Cortex of kidney (tissue), 1 donor: ENCODE measurements at places on chromosomes 7 and 10.

DNA sequence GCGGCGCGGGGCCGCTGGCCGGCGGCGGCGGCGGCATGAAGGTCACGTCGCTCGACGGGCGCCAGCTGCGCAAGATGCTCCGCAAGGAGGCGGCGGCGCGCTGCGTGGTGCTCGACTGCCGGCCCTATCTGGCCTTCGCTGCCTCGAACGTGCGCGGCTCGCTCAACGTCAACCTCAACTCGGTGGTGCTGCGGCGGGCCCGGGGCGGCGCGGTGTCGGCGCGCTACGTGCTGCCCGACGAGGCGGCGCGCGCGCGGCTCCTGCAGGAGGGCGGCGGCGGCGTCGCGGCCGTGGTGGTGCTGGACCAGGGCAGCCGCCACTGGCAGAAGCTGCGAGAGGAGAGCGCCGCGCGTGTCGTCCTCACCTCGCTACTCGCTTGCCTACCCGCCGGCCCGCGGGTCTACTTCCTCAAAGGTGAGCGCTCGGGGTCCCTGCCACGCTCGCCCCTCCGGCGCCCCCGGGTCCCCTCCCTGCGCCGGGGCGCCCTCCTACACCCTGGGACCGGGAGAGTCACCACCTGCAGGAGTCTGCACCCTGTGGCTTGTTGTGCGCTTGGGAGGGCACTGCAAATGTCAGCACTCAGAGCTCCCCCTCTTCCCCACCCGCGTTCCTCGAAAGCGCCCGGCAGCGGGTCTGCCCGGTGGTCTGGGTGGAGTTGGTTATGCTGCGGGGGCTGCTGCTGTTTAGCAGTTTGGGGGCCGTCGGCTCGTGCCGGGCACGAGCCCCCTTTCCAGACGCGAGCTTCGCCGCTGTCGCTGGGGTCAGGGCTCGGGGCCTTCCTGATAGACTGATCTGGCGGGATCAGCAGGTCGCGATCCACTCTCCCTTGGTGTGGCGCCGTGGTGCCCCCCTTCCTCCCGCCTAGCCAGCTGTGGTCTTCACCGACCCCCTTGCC is 627 bp downstream of the DUSP5 start:
- no peak for DNase-seq

- no peak for DNase-seq
These were observed 189.5 kb downstream of the ANK3 start for GRCh38 chr10:60200012-60200681.

DNA sequence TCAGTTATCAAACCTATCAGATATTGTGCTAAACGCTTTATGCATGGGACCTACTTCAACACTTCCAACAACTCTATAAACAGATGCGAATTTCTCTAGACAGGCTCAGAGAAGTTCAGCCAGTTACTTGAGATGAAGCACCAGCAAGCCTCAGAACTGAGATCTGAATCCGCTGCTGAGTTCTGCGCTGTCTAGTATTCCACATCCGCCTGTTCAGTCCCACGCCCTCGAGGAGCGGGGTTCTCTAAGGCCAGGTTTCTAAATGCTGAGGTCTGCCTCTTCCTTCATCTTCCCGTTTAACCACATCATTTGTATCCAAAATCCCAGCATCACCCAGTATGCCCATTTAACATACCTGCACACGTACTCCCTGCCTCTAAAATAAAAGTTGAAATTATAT is 297.8 kb upstream of the ZNF32 start:
- DNase-seq, result no peak

DNA sequence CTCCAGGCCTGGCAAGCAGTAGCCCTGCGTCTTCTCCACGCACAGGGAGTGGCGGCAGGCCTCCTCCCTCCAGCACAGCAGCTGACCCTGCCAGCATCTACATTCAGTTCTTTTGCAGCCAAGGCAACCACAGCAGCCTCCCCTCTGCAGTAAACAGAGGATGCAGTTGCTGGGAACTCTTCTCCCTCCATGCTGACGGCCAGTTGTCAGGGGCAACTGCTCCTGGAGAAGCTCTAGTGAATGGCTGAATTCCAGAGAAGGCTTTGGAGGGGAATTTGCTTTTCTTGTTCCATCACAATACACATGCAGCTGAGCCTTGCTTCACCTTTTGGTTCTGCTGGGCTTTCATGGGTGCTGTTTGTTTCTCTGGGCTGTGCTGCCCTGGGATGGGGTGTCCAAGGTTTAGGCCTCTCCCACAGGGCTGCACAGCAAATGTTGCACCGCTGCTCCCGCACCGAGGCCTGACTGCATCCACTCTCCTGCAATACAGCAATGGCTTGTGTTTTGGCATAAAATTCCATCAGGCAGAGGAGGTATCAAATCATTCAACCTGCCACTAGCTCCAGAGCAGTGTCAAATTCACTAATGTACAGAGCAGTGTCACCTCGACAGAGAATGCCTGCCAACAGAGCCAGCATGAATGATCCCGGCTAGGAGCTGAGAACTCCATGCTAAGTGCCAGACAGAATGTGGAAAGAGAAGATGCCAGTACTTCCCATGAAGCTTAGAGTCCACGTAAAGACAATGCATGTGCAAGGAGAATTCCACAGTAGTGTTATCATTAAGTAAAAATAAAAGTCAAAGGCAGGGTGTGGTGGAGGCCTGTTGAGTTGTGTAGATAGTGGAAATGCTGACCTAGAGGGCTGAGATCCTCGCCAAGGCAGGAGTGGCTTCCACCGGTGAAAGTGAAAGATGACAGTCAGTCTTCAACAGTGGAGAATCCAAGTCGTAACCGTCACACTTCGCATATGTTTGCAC is 399.6 kb downstream of the DPP6 start:
- no peak for DNase-seq

DNA sequence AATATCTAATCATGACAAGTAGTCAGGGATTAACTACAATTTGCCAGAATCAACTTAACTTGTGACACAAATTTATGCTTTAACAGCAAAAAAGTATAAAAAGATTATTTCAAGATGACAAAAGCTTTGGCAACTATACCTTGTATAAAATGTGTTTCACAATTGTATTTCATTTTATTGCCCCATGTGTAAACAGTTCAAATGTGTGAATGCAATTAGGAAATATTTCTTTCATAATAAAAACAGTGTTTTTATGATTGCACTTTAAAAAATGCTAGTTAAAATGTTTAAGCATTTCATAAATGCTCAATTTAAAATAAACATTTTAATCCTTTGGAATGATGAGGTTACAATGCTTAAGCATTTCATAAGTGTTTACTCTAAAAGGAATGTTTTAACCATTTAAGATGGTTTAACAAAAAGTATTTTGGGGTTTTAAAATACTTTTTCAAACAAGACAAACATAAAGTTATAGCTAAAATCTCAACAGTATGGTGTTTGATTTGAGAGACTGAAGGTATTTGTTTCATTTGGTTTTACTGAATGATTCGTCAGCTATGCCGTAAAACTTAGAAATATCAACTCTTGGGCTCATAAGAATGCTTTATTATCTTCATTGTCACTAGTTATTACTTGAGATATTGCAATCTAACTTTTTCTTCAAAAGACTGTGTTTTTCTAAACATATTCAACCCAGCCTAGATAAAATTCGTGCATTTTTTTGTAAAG is 50.1 kb downstream of the SFTPD start:
- no peak for DNase-seq

DNA sequence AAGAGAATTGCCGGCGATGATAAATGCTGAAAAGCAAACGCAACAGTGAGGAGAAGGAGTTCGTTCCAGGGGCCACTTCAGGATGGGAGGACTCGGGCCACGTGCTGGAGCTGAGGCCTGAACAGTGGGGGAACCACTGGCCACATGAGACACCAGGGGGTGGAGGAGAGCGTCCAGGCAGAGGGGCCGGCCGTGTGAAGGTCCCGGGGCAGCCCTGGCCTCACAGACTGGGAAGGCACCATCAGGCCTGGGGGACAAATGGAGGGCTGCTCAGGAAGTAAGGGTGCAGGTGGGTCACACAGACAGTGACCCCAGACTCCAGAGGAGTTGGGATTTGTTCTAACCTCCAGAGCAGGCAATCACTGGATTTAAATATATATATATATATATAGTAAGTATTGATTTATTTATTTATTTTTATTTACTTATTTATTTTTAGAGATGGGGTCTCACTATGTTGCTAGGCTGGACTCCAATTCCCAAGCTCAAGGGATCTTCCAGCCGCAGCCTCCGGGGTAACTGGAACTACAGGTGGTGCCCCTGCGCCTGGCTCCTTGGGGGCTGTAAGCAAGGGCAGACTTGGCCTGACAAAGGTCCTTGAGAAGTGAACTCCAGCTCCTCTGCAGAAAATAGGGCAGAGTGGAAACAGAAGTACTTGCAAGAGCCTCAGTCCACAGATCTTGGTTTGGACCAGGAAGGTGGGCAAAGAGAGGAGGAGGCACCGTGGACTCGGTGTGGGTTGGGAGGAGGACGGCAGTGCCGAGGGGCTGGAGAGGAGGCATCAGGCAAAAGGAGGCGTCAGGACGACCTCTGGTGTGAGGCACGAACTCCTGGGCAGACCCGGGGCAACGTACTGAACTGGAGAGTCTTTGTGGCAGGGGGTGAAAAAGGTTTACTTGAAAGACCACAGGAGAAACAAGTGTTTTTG is 57.3 kb downstream of the TCERG1L start:
- DNase-seq, result no peak

DNA sequence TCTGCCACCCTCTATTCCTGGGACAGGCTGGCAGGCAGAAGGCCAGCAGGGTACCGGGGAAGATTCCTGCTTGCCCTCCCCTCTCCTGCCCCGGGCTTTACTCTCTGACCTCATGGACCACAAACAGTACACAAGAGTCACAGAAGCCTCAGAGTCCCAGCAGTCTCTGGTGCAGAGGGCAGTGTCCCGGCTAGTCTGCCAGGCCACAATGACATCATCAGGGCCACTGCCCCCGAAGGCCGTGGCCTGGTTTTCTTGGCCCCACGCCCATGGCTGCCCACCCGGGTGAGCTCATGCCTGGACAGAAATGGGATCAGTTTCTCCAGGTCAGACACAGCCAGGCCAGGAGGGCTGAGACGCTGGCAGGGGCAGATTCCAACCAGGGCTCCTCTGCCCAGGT is 91.9 kb downstream of the MYL10 start:
- DNase-seq, result no peak

DNA sequence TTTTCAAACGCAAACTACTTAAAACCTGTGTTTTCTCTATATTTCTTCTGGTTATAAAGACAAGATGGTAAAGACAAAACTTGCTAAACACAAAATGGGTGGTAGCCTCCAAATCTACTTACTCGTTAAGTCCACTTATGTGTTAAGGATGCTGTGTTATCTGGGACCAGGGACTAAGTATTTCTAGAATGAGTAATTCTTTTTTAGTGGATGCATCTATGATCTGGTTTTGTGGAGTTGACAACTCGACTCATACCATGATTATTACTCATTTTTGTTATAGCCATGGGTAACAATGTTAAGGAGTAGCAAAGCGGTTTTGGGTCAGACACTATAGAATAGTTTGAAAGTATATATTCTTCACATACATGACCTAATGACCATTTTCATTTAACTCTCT is 239.5 kb upstream of the FOXP2 start:
- DNase-seq, result no peak

GRCh38 chr7:90766814-90767564 is 170.9 kb downstream of the CDK14 start:
- no peak for DNase-seq

DNA sequence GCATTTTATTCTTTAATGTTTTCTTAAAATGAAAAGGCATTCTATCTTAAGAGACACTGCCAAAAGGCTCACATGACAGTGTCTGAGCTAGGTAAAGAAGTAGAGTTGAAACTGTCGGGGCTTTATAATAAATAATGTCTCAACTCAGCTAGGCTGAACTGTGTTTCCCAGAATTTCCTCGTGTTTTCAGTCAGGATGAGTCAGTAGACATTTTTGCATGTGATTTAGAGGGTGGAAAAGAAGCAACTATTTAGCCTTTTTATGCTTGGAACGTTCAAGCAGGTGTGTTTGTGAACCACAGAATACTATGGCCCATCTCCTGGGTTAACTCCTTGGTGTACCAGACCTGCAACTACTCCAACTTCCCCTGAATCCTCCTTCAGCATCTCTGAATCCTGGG is 23.4 kb upstream of the LIPA start:
- no peak for DNase-seq

DNA sequence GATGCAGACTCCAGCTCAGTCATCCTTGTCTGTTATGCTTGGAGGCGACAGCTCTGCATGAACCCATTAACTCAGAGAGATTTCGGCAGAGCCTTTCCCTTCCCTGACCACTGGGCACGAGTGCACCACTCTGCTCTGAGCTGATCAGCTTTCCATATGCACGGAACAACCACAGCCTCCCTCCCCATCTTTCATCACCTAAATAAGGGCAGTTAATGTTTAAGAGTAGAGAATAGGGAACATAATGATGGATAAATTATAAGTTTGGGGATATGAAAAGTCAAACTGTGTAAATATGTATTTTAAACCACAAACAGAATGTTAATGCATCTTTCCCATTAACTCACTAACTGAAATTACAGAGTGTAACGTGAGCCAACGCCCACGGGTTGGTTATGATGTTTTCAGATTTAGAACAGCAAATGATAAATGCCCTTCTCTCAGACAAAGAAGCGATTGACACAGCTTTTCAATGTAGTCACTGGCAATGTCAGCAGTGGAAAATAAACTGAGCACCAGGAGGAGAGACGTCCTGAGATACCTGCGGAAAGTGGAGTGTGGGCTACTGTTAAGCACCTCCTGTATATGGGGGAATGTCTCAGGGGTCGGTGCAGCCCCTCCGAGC is 658.2 kb downstream of the LRMDA start:
- DNase-seq, result no peak

- no peak for DNase-seq
These were observed 46.7 kb upstream of the PDZD8 start for GRCh38 chr10:117421985-117422384.

DNA sequence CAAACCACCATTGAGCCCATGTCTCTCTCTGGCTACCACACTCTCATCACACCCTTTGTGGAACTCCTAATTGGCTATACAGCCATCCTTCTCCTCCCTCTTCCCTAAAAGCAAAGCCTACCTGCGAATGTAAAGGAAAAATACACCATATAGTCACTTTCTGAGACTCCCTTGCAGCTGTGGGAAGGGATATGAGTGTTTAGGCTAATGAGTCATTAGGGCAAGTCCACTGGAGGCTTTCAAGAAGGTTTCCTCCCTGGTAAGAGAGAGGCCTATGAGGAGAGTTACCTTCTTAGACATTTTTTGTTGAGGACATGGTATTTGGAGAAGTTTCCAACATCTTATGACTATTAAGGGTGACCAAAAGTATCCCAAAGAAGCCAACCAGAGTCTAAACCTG is 4.1 kb upstream of the TMEM243 start:
- no peak for DNase-seq

- DNase-seq, result no peak
These were observed 286.9 kb downstream of the SORCS1 start for GRCh38 chr10:106877574-106877973.

GRCh38 chr7:19537942-19538401 is 170.9 kb downstream of the POLR1F start:
- DNase-seq, result no peak

GRCh38 chr7:55018361-55019190 is at the start of gene EGFR:
EGFR (plus strand) TSS chr7:55019017; CDS start chr7:55019278, 261 bp downstream.
- DNase-seq, result peak; percentile 29

- DNase-seq, result no peak
These were observed 64.3 kb upstream of the TMEM106B start for GRCh38 chr7:12146813-12147212.
